ENCODE measurements at places on chromosomes 12 and 14.
A peak's percentile ranks its signal among the peaks of the same experiment; 100 is the strongest.

GRCh38 chr12:19518209-19518608, 78.9 kb downstream of the AEBP2 start:
- DNase-seq, result no peak

DNA sequence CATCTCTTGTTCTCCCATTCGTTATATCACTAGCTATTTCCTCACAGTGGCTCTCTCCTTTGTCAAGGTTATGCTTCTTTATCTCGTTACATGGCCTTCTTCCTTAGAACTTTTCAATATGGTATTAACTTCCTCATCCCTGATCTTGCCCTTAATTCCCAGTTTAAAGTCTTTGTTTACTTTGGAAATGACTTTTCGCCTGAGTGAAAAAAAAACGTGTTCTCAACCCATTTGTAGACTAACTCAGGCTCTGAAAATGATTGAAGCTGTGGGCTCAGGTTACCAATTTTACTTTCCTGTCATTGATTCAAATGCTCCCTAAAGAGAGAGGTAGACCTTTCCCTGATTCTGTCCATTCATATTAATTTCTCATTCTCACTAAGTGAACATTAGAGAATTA, 135.2 kb downstream of the NUBPL start:
- no peak for DNase-seq

DNA sequence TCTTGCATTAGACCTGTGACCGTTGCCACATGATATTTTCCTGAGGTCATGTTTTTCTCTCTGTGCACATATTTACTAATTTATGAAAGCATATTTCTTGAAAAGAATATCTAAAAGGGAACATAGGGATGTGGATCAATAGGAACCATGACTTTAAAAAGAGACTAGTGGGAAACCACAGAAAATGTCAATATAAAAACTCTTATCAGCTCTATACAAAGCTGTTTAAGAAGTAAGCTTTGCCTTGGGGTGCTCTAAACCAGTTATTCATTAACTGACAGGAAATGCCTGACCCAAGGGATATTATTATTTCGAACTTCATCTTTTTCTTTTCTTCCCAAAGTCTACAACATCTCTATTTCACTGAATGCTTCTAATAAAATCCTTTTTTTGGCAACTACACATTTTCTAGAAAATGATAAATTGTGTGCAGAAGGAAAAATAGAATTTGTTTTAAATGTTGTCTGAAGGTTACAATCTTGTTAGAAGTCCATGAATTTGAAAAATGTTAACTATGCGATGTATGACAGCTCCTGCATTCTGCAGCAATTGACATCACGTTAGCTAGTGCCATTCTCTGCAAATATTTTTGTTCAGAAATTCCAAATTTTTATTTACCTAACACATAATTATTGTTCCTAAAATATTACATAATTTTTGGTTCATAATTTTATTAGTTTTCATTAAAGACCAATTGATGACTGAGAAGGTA, 345.0 kb downstream of the SLC16A7 start:
- DNase-seq, result no peak

DNA sequence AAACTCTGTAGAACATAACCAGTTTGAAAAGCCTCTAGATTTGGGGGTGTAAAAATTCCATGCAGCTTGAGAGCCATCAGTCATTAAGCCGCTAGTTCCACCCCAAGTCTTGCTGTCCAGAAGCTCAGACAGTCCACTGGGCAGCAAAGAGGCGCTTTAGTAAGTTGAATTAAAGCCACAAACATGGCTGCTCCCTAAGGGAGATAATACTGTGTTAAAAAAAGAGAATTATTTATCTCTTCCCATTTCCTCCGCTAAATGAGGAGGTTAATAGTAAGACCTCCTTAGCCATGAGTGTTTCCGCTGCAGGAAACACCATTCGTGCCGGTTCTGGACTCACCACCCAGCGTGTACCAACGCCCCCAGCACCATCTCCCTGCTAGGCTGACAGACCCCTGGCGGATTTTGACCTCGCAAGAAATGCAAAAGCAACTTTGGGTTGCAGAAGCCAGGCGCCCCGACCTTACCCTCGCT, 536 bp downstream of the TM7SF3 start:
- no peak for DNase-seq

- DNase-seq, result peak; percentile 78
These were observed 137.8 kb downstream of the SLC25A21 start for GRCh38 chr14:37034410-37035285.

DNA sequence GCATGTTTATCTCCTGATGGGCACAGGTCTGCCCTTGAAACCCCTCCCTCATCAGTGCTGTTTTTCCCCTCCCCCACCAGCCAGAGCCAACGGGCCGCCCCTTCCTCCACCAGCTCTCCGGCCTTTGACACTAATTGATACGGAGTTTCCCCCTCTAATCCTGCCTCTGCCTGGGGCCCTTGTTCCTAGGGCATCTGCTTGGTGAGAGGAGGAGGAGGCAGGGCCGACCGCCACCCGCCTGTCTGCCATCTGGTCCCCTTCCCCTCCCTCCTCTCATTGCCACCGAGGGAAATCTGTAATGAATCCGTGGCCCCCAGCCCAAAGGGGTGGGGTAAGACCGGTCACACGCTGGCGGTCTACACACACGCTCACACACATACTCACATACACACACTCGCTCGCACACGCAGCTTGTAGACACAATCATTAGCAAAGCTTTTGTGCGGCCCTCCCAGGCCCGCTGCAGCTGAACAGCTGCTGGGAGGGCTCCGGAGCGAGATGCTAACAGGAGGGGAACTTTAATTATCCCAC, 27.4 kb downstream of the SRRM4 start:
- no peak for DNase-seq

DNA sequence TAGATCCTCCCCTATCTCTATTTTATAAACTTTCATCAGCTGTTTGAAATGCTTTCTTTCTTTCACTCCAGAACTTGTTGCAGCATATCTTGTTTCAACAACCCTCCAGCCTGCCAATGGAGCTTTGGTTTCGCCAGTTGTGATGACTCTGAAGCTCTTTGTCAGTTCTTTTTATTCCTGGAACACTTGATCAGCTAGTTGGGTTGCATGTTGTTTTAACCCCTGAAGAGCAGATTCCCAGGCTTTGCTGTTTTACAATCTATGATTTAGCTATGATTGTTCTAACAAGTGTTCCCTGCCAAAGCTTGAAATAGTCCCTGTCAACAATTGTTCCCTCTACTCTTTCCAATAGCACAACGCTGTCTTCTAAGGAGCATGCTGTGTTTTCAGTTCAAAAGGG, 50.6 kb upstream of the FUT8 start:
- no peak for DNase-seq

DNA sequence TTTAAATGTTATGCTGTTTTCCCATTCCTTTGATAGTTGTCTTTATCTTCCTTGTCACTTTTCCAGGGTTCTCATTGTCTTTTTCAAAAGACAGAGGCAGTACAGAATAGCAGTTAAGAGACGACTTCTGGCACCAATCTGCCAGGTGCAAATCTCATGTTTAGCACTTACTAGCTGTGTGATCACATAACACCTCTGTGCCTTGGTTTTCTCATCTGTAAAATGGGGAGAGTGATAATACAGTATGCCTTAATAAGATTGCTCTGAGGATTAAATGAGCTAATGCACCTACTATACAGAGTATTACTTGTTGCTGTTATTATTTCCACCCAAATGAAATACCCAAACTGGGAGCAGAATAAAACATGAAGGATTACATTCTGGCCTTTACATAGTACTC, 4.8 kb downstream of the GPR135 start:
- no peak for DNase-seq

DNA sequence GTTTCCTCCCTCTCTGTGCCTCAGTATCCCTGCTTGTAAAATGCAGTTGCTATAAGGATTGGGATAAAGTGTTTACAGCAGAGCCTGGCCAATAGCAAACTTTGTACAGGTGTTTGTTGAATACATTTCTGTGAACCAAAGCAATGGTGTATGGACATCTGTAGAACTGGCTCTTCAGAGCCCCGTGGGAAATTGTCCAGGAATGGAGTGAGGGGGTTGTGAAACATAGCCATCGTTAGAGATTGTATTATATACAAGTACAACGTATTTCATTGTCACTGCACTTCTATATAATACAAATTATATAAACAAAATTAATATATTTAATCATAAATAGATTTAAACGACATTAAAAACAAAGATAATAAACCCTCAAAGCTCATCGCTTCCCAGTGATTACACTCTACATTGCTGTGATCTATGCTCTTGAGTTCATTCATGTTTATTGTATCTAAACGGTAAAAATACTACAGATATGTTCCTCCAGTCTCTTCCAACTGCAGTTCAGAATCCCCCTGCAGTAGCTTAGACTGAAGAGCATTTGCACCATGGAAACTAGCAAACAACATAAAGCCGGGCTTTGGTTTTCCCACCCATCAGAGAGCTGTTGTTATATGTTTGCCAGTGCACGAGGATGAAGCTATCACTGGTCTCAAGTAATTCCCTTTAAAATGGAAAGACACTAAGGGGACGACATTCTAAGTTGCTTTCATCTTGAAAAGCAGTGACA, 216.7 kb downstream of the TMEM132C start:
- DNase-seq, result no peak

- no peak for DNase-seq
These were observed 122.5 kb downstream of the ETV6 start for GRCh38 chr12:11771895-11772502.

DNA sequence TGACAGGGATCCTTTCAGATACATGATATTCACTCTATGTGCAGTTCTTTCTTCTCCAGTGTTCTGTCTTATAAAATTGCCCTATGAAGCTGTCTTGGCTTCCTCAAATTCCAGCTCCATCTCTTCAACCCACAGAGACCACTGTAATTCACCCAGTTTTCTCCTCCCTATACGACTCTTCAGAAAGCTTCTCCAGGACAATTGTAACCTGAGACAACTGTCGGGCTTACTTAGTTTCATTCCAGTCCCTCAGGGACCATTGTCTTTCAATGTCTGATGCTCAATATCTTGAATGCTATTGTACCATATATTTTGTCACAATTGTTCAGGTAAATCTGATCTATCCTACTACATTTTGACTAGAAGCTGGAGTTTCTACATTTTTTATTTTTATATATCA, 345.3 kb downstream of the RPL10L start:
- DNase-seq, result no peak

GRCh38 chr12:83997423-83997822, 915.2 kb downstream of the SLC6A15 start:
- no peak for DNase-seq

GRCh38 chr14:105384605-105385321, 13.6 kb upstream of the TEX22 start:
- no peak for DNase-seq

DNA sequence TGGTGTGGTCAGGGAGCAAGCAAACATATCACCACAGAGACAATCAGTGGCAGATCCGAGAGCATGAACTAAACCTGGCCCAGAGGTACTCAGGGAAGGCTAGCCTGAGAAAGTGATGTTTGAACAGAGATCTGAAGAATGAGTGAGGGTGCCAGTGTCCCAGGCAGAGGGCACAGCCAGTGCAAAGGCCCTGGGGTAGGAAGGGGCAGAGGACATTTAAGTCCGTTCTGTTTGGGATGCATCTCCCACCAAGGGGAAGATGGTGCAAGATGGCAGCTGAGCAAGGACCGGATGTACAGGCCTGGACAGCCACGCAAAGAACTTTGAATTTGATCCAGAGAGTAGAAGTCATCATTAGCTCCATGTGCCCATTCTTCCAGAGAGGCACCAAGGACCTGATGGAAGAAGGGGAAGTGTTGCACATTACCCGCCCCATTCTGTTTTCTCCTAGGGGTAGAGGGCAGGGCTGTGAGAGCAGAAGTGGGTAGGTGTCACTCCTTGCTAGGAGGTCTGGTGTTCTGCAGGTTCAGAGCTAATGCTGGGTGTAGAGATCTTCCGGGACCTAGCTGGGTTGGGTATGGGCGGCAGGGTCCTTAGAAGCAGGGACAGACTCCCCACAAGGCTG, 3.9 kb downstream of the DTX1 start:
- DNase-seq, result no peak

DNA sequence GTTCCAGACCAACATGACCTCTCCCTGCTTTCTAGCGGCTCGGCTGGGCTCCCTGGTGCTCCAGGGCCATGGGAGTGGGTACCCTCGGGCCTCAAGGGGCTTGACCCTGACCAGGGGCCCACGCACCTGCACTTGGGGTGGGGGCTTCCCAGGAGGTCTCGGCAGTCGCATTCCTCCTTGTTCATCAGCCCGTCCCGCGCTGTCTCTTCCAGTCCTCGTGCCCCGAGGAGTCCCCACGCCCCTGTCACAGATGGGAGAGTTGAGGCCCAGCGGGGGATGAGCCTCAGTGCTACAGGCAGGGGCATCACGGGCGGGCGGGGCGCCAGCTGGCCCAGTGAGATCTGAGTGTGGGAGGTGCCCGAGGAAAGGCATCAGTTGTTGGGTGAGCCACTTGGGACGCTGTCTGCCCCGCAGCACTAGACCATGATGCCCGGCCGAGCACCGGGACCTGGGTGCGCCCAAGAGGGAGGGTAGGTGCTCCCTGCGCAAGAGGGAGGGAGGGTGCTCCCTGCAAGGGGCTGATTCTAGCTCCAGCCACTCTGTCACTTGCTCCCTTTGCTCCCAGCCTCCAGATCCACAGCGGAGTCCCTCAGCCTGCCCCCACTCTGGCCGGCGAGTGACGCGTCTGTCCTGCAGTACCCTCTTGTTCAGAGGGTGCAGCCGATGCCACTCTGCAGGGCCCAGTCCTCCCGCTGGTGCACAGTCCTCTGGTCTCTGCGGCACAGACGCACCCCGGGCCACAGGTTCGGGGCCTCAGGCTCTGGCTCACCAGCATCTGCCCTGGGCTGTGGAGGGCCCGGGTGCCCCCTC, 23.8 kb downstream of the MMP17 start:
- DNase-seq, result no peak

GRCh38 chr12:47085815-47086252, 6.1 kb upstream of the AMIGO2 start:
- peak; percentile 90 for DNase-seq

- no peak for DNase-seq
These were observed 23.8 kb downstream of the CYP46A1 start for GRCh38 chr14:99707921-99708320.

DNA sequence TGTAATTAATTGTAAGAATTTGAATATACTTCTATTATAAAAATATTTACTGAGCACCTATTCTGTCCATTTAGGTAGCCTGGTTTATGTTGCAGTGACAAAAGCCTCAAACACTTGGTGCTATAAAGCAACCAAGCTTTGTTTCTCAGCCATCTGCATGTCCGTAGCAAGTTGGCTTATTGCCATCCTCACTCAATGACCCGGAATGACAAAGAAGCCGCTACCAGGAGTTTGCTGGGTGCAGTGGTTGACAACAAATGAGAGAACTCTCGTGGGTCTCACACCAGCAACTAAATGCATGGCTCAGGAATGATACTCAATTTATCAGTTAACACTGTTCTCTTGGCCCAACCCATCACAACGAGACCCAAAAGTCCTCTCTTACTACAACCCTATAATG, 553.1 kb downstream of the DIO2 start:
- no peak for DNase-seq

Measured in Daoy (cell line).